ENCODE measurements at places on chromosomes 2 and 18. TPM values are rescaled to one million over a fixed set of nuclear protein-coding genes. Genes with fewer than 3 reads are reported as not detected.

DNA sequence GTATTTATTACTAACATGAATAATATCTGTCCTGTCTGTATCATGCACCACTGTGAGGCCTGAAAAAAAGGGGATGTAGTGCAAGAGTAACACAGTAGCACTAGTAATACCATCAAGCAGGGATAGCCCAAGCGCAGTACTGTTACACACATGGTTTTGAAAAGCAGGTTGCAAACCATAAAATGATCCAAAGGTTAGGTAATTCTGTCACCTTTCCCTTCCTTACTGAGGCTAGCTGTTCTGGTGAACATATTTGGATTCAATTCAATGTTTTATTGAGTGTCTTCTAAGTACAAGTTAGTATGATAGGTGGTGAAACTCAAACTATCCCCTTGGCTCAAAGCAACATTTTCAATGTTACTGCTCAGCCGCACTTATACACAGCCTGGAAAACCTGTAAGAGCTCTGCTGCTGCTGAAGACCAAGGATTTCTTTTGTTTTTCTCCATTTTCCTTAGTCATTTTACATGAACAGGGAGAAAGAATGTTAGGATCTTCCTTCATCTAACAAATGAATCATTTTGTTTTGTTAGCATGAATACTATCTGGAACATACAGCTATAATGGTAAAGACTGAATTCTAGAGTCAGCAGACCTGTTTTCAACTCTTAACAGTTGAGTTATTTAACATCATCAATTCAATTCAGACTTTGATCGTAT lies 102.5 kb upstream of the ITPRID2 start:
- DNase-seq: no peak
- H3K4me1 ChIP-seq: peaks cover 25% of the 10 kb centered on the region
- H3K27ac ChIP-seq: peak overlapping the region; percentile 6
- no peaks in the 10 kb centered on the region for H3K36me3 ChIP-seq

GRCh38 chr2:144162652-144163051 lies 357.3 kb downstream of the ZEB2 start:
- no peak overlapping the region for H3K4me3 ChIP-seq
- H3K36me3 ChIP-seq: no peaks in the 10 kb centered on the region
- no peaks in the 10 kb centered on the region for H3K27me3 ChIP-seq
- no peak for DNase-seq
- H3K27ac ChIP-seq: no peak overlapping the region

DNA sequence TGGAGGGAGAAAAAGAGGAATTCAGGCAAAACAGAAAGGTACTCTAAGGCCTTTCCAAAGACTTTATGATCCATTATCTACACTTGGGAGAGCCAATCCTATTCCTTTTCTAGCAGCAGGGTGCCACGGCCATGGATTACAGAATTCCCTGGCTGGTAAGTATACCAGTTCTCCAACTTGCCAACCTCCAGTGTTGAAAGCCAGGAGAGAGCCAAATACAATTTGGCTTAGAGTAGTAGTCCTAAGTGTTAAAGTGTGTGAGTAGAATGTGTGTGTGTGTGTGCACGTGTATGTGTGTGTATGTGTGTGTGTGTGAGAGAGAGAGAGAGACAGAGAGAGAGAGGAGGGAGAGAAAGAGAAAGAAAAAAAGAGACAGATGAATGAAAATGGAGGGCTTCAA lies 43.3 kb downstream of the WDPCP start:
- no peaks in the 10 kb centered on the region for H3K4me1 ChIP-seq
- H3K4me3 ChIP-seq: no peak overlapping the region
- no peaks in the 10 kb centered on the region for H3K36me3 ChIP-seq
- H3K27ac ChIP-seq: no peak overlapping the region
- DNase-seq: no peak
- H3K27me3 ChIP-seq: no peaks in the 10 kb centered on the region

NYAP2 gene
- not detected for total RNA-seq

RGPD3 gene
- total RNA-seq: 0.17 TPM

Measured in fibroblast of lung (primary cell).